ENCODE measurements at places on chromosomes 5 and 9.

- DNase-seq, result no peak
Measured at GRCh38 chr5:179314606-179315355, 30.5 kb downstream of the ADAMTS2 start.

GRCh38 chr5:3789519-3790193 lies 194.0 kb downstream of the IRX1 start:
- DNase-seq, result no peak

GRCh38 chr5:109192027-109192426 lies 217.7 kb downstream of the PJA2 start:
- no peak for DNase-seq

DNA sequence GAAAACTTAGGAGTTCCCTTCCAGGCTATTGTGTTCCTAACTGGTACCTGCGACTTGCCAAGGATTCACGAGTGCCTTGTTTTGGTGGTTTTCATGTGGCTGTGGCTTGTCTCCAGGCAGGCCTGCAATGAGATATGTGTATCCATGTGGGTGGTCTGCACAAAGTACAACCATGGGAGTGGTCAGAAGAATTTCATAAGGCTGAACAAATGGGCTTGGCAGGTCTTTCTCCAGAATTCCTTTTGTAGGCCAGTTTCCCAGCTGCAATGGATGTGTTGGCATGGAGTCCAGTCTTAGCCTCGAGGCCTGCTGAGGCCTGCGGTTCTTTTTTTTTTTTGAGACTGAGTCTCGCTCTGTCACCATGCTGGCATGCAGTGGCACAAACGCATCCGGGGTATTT lies 28.8 kb upstream of the MELK start:
- no peak for DNase-seq

DNA sequence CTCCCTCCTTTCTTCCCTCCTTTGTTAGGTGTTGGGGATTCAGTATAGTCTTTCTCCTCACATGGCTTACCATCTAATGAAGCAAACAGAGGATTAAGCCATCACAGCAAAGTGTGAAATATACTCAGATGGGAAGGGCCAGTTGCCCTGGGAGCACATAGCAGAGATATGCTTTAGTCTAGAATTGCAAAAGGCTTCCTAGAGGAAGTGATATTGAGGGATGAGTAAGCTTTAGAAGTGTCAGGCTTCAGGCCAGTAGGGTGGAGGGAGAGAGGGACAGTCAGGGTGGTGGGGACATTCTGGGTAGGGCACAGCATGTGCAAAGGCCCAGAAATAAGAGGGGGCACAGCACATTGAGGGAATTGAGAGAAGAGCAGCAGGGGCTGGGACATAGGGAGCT lies 46.2 kb upstream of the GLRA1 start:
- no peak for DNase-seq
